ENCODE measurements at places on chromosomes 6 and 20.
A peak's percentile ranks its signal among the peaks of the same experiment; 100 is the strongest.

GRCh38 chr20:34720266-34720665 lies 16.1 kb downstream of the TP53INP2 start:
- no peak for DNase-seq

DNA sequence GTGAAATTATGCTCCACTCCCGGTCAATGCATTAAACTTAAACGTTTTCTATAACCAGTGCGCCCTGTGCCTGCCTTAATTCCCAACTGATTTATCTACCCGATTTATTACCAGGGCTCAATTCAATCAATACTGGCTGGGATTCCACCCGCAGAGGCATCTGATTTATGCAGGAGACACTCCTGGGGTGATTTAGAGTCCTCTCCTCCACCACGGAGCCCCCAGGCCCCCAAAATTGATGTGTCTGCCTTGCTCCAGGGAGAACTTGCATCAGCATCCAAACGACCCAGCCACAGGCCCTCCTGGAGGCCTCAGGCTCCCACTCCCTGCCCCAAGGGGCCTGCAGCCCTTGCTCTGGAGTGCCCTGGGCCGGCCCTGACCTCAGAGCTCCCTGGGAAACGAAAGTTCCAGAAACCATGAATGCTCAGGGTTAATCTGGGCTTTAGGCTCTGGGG lies 29.5 kb downstream of the ANKRD60 start:
- DNase-seq: no peak

GRCh38 chr6:116445102-116445501 lies 16.1 kb upstream of the CALHM6 start:
- no peak for DNase-seq

DNA sequence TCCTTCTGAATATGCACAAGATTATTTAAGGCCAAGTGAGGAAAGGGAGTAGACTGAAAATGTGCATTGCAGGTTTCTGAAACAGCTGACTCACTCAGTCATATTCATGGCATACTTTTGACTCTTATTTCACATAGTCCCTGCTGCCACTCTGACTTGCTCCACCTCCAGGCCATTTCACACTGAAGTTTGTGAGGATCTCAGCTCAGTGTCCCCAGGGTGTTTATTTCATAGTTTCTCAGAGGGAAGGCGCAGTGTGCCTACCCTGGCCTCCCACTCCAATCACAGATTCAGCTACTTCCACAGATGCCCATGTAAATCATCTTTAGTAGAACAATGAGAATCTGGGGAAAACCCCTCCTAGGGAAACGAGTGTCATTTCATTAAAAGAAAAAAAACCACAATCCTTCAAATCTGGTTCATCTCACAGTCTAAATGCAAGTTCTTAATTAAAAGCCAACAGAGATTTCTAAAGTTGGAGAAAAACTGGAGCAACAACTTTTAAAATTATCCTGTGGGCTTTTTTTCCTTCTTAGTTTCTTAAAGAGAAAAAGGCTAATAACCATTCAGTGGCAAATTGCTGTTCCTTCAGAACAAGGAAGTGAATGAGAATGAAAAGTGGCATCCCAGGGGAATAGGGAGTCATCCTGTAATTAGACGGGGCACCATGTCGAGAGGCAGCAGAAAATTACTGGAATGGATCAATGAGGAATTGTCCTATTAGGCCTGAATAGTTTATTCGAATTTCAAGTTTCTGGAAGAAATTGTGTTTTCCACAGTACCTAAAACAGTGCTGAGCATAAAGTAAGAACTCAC lies 133.6 kb downstream of the TFAP2B start:
- peak; percentile 0 for DNase-seq

- DNase-seq: no peak
These were observed 11.5 kb downstream of the IL22RA2 start for GRCh38 chr6:137161949-137162348.

Measured in fibroblast of the aortic adventitia (primary cell).